ENCODE measurements at places on chromosomes 3 and 15.

GRCh38 chr15:85947021-85947420 lies 132.7 kb upstream of the AGBL1 start:
- no peak for DNase-seq

GRCh38 chr3:124315215-124316033 lies 323.5 kb upstream of the ROPN1 start:
- peak; percentile 9 for DNase-seq

DNA sequence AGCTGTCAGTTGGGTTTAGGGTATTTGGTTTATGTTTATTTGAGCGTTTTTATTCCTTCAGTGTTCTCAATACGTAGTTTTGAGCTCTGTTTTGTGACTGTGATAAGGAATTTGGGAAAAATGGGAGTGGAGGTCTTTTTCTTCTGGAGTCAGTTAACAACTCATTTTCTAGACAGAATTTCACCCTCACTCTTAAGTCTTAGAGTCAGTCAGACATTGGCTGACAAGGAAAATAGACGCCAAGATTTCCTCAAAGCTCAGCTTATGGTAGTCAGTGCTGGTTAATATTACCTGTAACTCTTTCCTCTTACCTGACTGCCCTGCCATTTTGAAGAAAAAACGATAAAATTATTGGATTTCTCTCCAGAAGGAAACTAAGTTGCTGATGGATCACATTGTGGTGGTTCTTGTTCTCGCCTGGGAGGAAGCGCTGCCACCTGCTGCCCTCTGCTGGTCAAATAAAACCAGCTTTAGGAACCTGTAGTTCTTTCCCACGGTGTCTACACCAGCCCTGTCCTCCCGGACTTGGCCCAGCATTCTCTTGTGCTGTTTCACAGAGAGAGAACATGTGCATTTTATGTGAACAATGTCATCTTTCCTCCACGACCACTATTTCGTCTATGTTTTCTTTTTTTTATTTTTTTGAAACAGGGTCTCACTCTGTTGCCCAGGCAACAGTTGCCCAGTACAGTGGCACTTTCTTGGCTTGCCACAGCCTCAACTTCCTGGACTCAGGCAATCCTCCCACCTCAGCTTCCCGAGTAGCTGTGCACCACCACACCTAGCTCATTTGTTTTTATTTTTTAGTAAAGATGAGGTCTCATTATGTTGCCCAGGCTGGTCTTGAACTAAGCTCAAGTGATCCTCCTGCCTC lies 41.4 kb upstream of the UMPS start:
- DNase-seq, result no peak

GRCh38 chr3:129343643-129344360 lies 65.1 kb downstream of the HMCES start:
- no peak for DNase-seq

DNA sequence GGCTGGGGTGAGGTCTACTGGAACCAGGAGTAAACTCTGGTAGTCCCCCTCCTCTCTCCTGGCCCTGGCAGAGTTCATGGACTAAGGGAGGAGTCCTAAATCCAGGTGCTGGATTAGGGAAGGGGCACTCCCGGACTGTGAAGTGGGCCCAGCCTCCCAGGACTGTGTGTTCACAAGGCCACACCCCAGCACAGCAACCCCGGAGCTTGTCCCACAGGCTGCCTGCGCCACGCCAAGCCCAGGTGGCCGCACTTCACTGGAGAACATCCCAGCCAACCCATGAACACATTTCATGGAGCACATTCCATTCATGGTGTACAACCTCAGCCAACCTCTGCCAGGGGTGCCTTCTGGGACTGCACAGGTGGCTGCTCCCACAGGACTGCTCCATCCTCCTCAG lies 8.2 kb downstream of the ARPIN start:
- DNase-seq, result no peak

- DNase-seq, result no peak
Observed at GRCh38 chr3:6516143-6516542, 344.8 kb upstream of the GRM7 start.

All from AG04449 (cell line).